Activated CD8-positive, alpha-beta memory T cell treated with anti-CD3 and anti-CD28 coated beads for 1 hour (primary cell): ENCODE measurements at places on chromosomes 7 and 10.

- no peak for DNase-seq
These were observed 75.4 kb downstream of the AFAP1L2 start for GRCh38 chr10:114328874-114329273.

- DNase-seq, result no peak
These were observed 879 bp downstream of the NUDT5 start for GRCh38 chr10:12194752-12195271.

DNA sequence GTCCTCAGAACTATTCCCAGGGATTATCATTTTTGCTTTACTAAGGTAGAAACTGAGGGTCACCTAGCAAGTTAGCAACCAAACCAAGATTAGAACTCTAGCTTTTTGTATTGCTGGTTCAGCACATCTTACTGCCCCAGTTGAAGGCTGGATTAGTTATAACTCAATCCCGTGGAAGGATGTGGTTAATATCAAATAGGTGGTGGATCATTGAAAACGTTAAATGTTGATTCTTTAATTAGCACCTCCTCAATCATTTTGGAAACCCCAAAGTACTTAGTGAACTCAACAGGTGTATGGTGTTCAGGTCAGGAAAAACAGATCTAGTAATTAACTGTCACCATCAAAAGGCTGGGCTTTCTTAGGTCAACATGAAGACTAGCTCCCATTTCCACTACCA, 152.4 kb downstream of the ARID5B start:
- DNase-seq, result no peak

- no peak for DNase-seq
These were observed 204.6 kb upstream of the FOXP2 start for GRCh38 chr7:114209968-114210367.

DNA sequence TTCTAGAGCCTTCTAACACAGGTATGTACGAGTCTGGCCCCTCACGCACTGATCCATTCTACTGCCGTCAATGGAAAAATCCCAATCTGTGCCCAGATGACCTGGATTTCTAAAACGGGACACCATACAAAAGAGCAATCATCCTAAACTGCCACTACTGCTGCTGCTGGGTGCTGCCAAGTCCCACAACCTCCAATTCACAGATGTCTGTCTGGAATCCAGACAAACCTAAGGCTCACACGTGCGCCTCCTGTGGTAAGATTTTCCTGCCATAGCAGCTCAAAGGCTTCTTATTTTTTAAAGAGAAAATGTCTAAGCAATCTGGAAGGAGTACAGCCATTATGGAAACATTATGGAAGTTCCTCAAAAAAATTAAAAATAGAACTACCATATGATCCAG, 40.9 kb downstream of the JCAD start:
- no peak for DNase-seq

GRCh38 chr7:16675277-16675676, 29.3 kb downstream of the BZW2 start:
- DNase-seq, result no peak
